ENCODE measurements at places on chromosomes 6 and 20.

GRCh38 chr6:150930841-150931240, 65.3 kb downstream of the MTHFD1L start:
- no peak for DNase-seq

GRCh38 chr6:126069449-126069848, 83.1 kb downstream of the TRMT11 start:
- DNase-seq, result no peak

DNA sequence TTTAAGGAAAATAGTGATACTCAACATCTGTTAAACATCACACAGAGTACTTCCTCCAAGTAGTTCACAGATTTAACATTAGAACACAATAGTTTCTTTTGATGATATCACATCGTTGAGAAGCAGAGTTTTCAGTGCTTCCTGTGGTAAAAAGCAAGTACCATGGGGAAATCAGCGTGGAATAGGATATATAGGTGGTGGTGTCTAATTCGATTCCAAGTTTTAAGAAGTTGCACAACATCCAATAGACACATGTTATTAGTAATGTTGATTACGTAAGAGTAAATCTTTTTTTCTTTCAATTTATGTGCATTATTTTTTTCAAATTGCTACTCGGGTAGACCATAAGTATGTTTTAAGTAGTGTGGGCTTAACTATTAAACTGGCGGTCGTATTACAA, 360.7 kb downstream of the NKAIN2 start:
- DNase-seq, result no peak

DNA sequence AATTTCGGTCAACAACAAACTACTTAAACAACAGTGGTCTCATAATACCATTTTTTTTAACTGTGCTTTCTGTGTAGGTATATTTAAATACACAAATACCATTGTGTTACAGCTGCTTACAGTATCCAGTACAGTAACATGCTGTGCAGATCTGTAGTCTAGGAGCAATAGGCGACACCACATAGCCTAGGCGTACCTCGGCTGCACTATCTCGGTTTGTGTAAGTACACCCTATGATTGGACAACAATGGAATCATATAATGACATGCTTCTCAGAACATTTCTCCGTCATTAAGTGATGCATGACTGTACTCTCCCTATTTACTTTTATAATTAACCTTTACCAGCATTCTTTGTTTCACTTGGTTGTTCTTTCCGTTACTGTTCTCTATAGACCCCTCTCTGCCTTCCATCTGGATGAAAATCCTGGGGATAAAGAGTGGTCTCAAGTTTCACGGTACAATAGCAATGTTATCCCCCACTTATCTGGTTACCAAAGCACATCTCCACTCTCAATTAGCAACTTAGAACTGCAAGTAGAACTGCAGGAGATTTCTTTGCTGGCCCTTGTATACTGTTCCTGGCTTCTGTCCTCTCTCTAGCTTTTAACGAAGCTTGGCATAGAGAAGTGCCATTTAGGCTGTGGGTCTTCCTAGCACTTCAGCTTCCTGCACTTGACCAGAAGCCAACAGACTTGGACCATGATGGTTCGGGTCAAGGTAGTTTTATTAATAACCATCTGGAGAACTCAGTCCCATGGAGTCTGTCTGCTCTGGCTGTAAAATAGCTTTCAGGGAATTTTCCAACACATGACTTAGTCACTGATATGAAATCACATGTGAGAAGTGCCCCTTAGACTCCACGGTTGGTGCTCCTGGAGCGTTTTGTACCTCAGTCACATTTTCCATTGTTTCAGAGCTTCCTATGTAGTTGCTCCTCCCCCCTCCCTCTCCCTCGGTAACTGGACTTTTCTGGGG, 80.4 kb upstream of the POPDC3 start:
- no peak for DNase-seq

- DNase-seq, result no peak
These were observed 13.2 kb downstream of the FILIP1 start for GRCh38 chr6:75480425-75480824.

DNA sequence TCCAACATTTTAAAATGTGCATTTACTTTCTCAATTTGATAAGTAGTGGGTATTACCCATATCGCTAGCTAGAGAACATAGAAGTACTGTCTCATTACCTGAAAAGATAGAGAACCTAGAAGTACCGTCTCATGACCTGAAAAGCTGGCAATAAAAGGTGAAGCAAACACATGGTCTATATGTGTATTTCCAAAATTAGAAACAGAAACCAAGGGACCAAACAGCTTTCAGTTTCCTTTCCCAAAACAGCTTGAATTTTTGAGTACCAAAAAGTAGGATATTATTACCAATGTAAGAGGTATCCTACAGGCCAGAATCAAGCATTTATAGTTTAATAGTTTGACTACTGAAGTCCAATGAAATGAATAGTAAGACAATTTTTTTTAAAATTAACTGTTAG, 77.2 kb downstream of the KIF13A start:
- DNase-seq, result no peak

DNA sequence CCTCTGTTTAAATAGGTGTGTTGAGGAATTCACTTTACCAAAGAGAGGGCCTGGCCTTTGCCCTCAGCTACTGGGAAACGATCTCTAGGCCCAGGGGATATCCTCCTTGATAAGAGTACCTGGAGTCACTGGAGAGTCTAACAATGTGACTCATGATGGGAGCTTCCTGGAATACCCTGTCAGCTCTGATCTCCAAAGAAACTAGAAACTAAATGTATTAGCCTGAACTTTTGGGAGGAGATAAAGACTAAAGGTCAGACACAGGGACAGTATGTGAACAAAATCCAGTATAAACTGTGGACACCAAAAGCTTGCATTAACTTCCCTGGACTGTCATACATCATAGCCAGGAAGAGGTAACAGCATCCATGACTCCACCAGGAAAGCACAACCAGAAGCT, 148.5 kb downstream of the RNGTT start:
- no peak for DNase-seq

- DNase-seq, result no peak
These were observed 582.6 kb upstream of the MMS22L start for GRCh38 chr6:97865612-97866011.

- DNase-seq, result no peak
These were observed 9.6 kb downstream of the VSX1 start for GRCh38 chr20:25072226-25072811.

- DNase-seq, result no peak
These were observed 5.8 kb downstream of the GATA5 start for GRCh38 chr20:62470001-62470400.

- no peak for DNase-seq
These were observed 283.7 kb upstream of the AGPAT4 start for GRCh38 chr6:161557333-161558107.

- no peak for DNase-seq
These were observed 71.7 kb upstream of the TRAF3IP2 start for GRCh38 chr6:111677249-111677990.

DNA sequence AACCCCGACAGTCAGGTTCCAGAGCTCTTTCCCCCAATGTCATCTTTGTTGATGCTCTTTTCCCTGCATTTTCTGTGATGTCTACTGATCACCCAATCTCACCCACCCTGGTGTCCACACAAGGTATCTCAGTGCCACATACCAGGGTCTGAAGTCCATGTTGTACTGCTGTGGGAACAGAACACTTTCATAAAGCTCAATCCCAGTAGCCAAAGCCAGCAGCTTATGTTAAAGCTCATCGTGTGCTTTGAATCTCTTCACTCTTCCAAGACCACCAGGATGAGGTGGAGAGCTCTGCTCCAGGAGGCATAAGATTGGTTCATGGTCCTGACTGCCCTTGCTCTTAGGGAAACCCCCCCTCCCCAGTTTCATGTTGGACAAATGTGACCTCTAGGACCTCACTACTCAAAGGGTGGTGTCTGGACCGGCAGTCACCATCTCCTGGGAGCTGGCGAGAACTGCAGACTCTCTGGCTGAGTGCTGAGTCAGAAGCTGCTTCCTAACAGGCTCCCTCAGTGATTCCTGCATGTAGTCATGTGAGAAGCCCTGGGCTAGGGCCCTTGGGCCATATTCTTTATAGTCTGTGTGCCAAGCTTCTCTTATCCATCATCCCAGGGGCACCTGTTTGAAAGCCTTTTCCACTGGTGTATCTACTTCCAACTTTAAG, 13.4 kb upstream of the CPNE5 start:
- DNase-seq, result no peak

DNA sequence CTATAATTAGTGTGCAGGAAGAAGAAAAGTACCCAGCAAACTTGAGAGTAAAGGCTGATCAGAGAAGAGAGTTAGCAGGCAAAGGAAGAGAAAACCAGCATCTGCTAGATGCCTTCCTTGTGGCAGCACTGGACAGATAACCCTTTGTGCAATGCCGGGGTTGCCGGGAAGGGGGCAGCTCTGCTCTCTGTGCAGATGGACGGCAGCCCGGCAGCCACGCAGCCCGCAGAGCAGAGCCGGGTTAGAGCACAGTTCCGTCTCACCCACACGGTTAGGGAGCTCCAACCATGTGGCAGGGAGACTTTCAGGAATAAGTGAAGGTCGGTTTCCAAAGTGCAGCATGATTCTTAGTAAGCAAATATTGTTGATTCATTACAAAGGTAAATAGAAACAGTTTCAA, 80.0 kb upstream of the RPS6KA2 start:
- no peak for DNase-seq
